ENCODE measurements at places on chromosomes 5 and 9.

DNA sequence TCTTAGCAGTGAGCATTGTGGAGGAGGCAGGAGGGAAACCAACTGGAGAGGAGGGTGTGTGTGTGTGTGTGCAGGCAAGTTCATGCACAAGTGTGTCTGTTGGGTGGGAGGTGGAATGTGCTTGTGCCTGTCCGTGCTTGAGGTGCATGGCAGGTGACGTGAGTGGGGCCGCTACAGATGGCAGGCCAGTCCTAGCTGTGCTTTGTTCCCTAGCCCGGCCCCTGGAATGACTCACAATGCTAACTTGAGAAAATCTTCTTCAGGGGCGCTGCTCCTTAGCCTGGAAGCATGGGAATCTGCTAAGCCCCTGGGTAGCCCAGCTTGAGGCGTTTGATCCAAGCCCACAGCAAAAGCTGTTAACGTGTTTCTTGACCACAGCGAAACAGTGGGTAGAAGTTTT, 25.0 kb upstream of the DMRT2 start:
- no peak for DNase-seq

- DNase-seq: no peak
These were observed 148.5 kb downstream of the BNC2 start for GRCh38 chr9:16721972-16722371.

GRCh38 chr5:111887706-111888105, 130.7 kb upstream of the NREP start:
- DNase-seq: no peak

- DNase-seq: no peak
These were observed 60.3 kb downstream of the TENT4A start for GRCh38 chr5:6773342-6774035.

DNA sequence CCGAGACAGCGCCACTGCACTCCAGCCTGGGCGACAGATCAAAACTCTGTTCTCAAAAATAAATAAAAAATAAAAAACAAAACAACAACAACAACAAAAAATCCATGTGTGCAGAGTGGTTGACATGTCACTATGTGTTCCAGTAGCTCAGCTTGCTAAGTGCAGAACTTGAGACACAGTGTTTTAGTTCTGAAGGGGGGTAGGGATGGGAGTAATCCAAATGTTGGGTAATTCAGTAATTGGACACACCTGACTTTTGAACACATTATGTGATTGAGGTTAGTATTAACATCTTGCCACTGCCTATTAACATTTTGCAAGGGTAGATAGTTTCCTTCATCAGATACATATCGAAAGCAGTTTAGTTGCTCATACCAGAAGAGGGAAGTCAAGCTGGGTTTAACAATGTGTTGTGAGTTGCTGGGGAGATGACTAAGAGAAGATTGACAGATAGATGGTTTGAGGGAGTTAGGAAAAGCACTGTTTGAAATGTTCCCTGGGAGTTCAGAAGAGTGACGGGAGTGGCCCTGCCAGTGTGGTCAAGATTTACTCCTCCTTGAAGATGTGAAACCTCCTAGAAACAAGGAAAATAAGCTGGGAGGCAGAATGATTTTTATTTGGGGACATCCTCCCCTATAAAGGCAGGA, 928 bp downstream of the HACD4 start:
- no peak for DNase-seq

- no peak for DNase-seq
These were observed 217.0 kb downstream of the GOLPH3 start for GRCh38 chr5:31957151-31957550.

- DNase-seq: no peak
These were observed 61.1 kb upstream of the ARAP3 start for GRCh38 chr5:141742866-141743851.

DNA sequence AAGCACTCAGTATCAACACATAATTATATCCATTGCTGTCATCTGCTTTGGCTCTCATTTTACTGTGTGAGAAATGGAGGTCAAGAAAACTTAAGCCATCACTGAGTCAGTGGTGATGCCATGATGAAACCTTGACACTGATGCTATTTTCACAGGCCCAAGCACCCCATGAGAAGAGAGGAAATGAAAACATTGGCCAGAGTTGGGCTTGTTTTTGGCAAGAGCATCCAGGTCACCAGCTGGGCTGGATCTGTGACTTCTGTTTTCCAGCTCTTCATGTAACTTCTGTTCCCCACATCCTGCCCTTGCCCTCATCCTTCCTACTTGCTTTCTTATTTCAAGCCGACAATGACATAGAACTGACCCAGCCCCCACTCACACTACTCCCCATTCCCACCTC, 10.0 kb downstream of the LCP2 start:
- DNase-seq: no peak

DNA sequence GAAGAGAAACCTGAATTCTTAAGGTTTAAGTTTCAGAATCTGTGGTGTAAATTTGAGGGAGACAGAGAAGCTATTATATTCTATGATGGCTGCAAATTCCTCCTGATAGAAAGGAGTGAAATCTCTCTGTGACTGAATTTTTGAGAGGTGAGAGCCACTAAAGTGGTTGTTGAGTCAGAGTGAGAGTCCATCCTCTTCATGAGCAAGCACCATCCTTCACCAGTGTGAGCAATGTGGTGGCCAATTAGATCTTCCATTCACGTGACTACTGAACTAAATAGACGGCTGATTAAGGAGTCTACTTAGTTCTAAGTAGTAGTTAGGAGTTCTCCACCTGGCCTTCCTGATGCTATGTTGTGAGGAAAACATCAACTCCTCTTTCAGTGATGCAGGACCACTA, 147.8 kb upstream of the CCNH start:
- no peak for DNase-seq

- no peak for DNase-seq
These were observed 109.5 kb upstream of the CD180 start for GRCh38 chr5:67305913-67306710.

DNA sequence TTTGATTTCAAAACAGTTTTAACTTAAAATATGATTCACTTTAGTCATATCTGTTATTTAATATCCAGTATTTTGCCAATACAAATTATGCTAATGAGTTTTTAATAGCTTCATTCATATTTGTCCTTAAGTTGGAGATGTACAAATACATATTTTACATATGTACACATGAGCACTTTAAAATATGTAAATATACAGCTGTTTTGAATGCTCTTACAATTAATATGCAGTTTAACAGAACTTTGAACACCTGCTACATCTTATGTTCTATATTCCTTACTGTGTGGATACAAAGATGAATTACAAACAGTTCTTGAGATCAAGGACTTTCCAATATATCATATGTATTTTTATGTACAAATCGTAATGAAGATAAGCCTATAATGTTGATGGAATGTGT, 74.0 kb downstream of the CHSY3 start:
- DNase-seq: no peak

GRCh38 chr5:72860499-72860898, 44.0 kb downstream of the TNPO1 start:
- no peak for DNase-seq

- DNase-seq: no peak
These were observed 565.5 kb upstream of the DMAC1 start for GRCh38 chr9:8365029-8365428.

GRCh38 chr9:76510041-76510440, 51.1 kb downstream of the GCNT1 start:
- DNase-seq: no peak

DNA sequence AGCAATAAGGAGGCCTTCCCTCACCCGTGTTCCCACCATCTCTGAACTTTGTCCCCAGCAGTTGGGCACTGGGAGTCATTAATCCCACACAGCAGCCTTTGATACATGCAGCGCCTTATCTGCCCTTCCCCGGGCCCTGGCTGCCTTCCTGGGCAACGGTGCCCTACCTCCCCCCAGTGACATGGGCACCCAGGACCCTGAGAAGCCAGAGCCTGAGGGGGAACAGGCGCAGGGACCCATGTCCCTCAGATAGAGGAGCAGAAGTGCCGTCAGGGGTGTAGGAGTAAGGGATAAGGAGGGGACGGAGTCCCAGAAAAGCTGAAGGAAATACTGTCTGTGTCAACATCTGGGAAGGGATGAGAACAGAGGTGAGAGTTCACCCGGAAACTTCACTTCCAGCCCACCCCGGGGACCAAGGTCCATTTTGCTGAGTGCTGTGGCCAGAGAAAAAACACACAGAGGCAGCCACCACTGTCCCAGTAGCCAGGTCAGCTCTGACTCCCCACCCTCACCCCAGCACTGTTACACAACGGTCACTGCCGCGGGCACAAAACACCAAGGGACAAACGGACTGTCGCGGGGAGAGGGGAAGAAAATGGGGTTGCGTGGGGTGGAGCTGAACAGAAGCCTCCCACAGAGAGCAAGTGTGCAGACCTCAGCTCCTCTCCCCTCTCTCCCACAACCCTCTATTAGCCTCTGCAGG, 3.8 kb downstream of the PCDH1 start:
- DNase-seq: no peak

DNA sequence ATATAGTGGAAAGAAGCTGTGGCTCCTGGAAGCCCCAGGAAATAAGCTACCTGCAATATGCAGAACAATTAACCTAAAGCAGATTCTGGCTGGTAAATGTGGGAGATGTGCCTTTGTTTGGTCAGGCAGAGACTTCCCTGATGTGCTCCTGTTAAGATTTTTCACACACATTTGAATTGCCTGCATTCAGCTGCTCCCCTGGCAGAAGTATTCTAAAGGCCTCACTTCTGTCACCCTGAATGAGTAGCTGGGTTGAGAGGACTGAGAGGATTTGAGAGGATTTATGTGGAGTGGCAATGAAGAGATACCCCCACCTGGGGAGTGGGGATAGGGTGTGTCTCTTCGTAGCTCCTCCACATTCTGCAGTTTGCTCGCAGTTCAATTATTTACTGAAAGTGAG, 130.5 kb downstream of the ST8SIA4 start:
- DNase-seq: no peak

DNA sequence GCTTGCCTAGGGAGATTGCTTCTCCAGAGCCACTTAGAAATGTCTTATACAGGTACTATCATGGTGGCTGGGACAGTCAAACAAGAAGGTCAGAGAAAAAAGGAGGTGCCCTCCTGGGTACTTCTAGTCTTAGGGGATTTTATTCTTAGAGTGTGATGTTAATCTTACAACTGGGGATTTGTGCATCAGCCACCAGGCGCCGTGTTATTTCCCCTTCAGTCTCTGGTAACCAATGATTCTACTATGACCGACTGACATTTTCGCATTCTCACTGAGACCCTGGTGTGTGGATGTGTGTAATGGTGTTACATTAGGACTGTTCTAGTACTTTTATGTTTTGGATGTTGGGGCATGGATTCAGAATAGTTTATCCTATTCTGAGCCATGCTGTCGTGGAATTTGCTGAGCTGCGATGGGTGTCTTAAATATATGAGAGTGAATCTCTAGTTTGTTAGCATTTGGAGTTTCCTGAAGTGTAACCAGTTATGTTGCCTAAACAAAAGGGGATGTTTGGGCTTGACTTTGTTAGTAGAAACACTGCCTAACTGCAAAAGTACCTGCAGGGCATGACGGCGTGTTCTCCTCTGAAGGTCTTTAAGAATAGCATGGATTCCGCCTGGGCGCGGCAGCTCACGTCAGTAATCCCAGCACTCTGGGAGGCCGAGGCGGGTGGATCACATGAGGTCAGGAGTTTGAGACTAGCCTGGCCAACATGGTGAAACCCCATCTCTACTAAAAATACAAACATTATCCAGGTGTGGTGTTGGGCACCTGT, 175.2 kb upstream of the DAP start:
- no peak for DNase-seq

- no peak for DNase-seq
These were observed 181.6 kb downstream of the CACNA1B start for GRCh38 chr9:138059196-138059595.

DNA sequence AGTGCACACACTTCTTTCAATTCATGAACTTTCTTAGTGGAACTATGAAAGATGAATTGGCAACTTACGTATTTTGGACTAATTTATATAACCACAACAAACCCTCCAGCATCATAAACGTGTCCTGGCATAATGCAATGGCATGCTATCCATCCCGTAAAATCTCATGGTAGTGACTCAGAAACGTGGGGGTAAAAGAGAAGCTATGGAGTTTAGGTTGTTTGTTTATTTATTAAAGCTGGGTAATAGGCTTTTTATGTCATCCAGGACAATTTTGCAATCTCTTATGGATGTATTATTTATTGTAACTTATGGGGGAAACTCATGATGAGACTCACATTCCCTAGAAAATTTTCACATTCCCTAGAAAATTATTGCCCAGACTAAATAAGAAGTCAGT, 106.3 kb downstream of the GDA start:
- no peak for DNase-seq

GRCh38 chr5:78574131-78574673, 74.4 kb downstream of the LHFPL2 start:
- no peak for DNase-seq

DNA sequence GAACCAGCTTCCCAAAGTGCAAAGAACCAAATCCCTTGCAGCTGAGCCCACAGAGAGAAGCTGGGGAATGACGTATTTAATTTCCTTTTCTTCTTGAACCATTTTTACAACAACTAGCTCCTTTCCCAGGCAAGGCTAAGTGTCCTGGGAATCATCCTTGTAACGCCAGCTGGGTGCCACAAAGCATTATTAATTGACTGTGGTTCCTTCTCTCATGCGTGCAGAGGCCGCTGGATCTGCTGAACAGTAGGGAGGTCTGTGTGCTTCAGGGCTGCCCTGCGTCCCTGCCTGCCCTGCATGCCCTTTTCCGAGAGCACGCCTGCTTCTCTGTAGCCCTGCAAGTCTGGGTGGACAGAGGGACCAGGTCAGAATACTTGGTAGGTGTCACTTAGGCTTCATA, 124.1 kb upstream of the OTULINL start:
- DNase-seq: no peak

DNA sequence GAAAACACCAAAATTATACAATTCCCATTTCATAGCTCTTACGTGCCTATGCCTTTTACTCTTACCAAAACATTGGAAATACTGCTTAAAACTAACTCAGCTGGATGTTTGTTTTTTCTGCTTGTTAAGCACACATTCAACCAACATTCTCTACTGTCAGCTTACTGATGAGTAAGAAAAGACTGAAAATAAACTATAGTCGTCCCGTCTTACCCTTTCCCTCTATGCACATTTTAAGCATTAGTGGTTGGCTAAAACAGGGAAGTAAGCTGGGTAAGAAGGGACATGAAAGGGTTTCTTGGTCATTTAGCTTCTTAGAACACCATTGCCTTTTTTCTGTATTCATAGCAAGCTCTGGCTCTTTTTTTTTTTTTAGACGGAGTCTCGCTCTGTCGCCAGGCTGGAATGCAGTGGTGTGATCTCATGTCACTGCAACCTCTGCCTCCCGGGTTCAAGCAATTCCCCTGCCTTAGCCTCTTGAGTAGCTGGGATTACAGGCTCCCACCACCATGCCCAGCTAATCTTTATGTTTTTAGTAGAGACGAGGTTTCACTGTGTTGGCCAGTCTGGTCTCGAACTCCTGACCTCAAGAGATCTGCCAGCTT, 232.1 kb upstream of the PCSK5 start:
- no peak for DNase-seq
